ENCODE measurements at places on chromosomes 1 and 21.

DNA sequence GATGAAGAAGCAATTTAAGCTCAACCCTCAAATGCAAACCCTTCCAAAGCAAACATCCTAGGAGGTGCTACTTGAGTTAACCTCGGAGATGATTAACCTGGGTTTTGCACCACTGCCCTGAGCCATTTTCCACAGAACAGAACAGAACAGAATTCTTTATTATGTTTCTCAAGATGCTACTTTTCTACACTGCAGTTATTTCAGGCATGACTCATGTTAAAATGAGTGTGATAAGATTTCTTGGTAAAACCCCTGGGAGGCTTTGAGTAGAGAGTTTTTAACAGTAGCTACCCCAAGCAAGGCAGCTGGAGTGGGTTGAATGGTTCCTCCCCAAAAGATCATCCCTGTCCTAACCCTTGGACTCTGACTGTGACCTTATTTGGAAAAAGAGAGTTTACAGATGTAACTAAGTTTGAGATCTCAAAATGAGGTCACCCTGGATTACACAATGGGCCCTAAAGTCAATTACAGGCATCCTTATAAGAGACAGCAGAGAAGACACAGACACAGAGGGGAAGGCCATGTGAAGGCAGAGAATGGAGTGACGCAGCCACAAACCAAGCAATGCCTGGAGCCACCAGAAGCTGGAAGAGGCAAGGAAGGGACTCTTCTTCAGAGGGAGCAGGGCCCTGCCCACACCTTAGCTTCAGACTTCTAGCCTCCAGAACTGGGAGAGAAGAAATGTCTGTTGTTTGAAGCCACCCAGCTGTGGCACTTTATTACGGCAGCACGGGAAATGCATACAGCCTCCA, 153.4 kb downstream of the ETS2 start:
- peak; percentile 29 for DNase-seq

- DNase-seq, result no peak
These were observed 2.8 kb downstream of the SMCP start for GRCh38 chr1:152880907-152881306.

GRCh38 chr1:66351913-66352312, 182.0 kb upstream of the SGIP1 start:
- DNase-seq, result no peak

GRCh38 chr1:53731043-53731600, 7.8 kb downstream of the GLIS1 start:
- DNase-seq, result no peak

GRCh38 chr21:25563361-25564116, 43.7 kb downstream of the MRPL39 start:
- DNase-seq, result no peak

DNA sequence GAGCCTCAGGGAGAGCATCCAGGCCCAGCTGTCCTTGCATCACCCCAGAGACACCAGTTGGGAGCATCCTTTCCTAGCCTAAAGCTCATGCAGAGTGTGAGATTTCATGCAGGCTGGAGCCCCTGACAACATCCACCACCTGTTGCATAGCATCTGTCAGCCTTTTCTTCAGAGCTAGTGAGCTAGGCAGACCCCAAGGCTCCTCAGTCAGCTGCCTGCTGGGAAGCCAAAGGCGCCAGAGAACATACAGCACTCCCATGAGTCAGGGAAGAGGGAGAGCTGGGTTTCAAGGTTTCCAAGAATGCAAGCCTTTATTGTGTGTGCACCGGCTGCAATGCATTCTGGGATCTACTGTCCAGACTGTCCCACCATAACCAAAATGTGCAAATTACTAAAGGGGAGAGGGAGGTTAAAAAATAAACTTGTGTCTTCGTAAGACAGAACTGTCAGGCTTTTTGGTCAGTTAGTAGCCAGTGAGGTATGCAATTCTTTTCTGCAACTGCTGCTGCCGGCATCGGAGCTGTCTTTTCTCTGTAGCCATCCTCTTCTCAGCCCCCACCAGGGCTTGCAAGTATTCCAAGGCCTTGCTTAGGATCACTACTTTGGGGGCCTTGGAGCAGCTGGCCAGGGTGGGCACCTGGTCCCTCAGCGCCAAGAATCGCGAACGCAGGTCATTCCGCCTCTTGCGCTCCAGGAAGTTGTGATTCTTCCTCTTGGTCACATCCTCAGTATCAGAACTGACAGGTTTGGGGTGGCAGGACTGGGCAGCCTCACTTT, 4.6 kb downstream of the MYCL start:
- DNase-seq, result no peak

GRCh38 chr1:2496087-2496622, 20.1 kb downstream of the PLCH2 start:
- DNase-seq, result no peak

GRCh38 chr1:206037581-206037980, 13.9 kb upstream of the CTSE start:
- DNase-seq, result no peak

DNA sequence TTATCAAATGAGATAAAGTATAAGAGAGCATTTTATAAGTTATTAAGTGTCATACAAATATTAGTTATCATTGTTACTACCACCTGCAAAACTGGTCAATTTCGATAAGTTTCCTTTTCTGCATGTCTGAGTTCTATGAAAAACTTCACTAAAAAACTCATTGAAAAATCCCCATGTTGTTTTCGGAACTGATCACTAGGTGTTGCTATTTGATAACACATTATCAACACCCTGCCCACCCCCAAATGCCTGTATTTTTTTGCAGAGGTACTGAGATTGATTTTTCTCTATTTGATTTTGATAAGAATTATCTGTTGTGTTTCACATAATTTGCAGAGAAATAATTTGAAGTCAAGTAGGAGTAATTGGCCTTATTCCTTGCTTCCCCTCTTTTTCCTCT, 22.1 kb upstream of the DISP1 start:
- DNase-seq, result no peak

DNA sequence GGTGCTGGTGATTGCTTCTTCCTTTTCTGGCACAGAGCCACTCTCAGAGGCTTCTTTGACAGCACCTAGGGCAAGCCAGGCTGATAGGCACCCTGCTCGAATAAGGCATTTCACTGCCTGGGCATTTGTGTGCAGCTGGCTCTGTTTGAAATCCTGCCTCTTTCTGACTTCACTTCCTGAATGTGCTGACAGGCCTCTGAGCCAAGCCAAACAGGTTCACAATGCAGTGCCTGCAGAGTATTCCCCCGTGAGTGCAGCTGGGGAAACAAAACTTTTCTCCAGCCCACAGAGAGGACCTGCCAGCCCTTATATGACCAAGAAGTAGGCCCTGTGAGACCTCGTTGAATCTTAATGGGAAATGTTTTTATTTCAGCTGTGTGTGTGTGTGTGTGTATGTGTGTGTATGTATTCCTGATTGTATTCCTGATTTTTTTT, 10.4 kb downstream of the JUN start:
- peak; percentile 81 for DNase-seq

GRCh38 chr1:109984456-109985246, at the start of gene AHCYL1:
TSS of gene AHCYL1 (plus strand) at chr1:109984765. CDS start at chr1:109985053, 288 bp downstream.
- peak; percentile 99 for DNase-seq

- DNase-seq, result no peak
These were observed 101.8 kb downstream of the AKT3 start for GRCh38 chr1:243748227-243748626.

- DNase-seq, result no peak
These were observed 391 bp upstream of the CENPS start for GRCh38 chr1:10429868-10430215.
